ENCODE measurements at places on chromosomes 5 and 9. TPM values are rescaled to one million over a fixed set of nuclear protein-coding genes. Genes with fewer than 3 reads are reported as not detected.
A peak's percentile ranks its signal among the peaks of the same experiment; 100 is the strongest.

- DNase-seq, result peak; percentile 47
Measured at GRCh38 chr5:82719368-82719767, 357.8 kb downstream of the TMEM167A start.

DNA sequence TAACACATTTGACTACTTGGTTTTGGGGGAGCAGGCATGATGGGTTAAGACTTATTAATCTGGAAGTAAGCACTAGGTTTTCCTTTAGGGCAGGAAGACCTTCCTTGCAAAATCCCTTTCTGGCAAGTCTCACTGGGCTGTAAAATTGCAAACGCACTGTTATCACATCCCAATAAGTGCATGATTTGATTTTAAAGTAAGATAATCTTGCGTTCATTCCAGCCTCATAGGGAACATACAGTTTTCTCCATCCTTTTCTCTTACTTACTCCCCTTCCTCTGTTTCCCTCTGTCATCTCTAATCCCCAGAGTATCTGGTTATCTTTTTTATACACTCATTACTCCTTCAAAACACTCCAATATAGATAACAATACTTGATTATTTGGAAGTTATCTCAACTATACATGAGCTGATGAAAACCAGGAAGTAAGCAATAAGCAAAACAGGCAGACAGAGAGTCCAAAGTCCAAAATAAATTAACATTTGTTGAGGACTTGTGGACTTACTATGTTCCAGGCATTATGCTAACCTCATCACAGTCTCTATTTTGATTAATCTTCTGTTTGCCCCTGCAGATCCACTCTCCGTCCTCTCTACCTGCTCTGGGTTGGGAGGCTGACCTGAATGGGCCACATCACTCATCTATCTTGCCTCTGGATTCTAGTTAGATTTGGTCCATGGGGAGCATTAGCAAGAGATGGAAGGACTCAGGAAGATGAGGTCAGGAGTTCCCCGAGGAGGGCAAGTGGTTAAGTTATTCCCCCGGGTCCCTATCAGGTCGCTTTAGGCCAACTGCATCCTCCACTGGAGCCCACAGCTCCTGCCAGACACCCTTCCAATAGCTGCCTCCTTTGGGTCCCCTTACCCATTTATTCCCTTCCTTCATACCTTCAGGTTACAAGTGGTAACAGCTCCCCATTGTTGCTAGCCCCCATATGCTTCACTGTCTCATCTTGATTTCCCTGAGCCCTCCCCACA lies 60.2 kb downstream of the SLC22A5 start:
- DNase-seq, result peak; percentile 5

GRCh38 chr5:92041206-92041605 lies 658.1 kb upstream of the ARRDC3 start:
- no peak for DNase-seq

DNA sequence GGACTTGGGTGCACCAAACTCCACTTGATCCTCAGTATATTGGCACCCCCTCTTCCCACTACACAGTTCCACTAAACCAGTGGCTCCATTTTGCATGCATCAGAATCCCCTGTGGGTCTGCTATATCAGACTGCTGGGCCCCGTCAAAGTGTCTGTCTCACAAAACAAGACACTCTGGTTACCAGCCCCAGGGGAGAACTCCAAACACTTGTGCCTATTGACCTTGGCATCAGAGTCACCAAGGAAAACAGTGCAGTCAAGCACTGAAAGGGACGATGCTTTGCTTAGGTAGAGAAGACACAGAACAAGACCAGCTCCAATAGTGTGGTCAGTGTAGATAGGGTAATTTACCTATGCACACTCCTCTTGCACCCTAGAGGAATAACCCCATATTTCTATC lies 205.8 kb upstream of the RAI14 start:
- DNase-seq, result no peak

GRCh38 chr9:73154722-73155121 lies 3.1 kb downstream of the ANXA1 start:
- no peak for DNase-seq

Gene GABRB2
- total RNA-seq, result not detected

Gene ORM2
- total RNA-seq, result not detected

Gene PHYHD1
- total RNA-seq, result 24.6 TPM

All from heart left ventricle (tissue), 16 donors.